Ammon's horn (tissue), 1 donor: ENCODE measurements at places on chromosomes 2 and 18.

- DNase-seq: no peak
These were observed 13.5 kb downstream of the ABCG8 start for GRCh38 chr2:43852196-43852730.

GRCh38 chr2:25041307-25041927 lies 459 bp upstream of the EFR3B start:
- DNase-seq: peak; percentile 64

DNA sequence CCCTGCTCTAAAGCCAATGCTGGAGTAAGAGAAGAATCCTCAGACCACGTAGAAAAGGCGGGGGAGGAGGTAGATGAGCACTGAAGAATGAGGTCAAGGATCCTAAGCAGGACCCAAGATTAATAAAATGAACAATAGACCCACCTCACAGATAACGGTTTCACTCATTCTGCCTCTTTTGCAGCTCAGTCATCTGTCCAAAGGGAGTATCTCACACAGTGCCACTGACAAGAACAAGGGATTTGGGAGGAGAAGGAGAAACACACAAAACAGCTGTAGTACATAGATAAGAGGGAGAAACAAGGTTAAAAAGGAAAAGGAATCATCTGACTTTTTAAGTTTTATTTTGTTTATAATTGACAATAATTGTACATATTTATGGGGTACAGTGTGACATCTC lies 30.9 kb upstream of the SULT1C4 start:
- DNase-seq: no peak

- no peak for DNase-seq
These were observed 28.2 kb downstream of the BCL2L11 start for GRCh38 chr2:111148925-111149324.

DNA sequence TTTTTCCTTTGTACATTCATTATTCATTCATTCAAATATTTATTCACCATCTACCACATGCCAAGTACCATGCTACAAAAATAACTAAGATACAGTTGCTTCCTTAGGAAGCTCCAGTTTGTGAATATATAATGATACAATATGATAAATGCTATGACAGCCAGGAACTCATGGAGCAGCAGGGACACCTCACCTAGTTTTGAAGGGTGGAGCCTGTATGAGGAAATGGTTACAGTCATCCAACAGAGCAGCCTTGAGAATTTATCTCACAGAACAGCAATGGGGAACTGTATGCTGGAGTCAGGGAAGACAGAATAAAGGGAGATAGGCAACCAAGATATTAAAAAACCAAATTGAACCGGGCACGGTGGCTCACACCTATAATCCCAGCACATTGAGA lies 124.0 kb downstream of the OSBPL1A start:
- no peak for DNase-seq

- no peak for DNase-seq
These were observed 211.6 kb upstream of the TNP1 start for GRCh38 chr2:217071416-217071815.

DNA sequence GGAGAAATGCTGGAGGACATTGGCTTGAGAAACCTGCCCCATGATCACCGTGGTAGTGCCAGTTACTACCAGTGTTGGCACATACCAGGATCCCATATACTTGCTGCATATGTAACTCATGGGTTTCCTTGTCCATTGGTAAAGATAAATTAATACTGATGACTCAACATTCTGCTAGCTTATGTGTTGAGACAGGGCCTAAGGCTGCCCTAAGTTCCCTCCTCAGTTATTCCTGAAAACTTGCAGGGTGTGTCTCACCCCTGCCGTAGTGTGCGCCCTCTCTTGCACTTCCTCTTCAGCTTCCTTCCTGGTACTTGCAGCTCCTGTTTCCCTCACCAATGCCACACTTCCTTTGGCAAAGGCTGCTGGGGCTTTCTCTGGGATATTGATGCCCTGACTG lies 4.3 kb upstream of the INO80C start:
- DNase-seq: no peak

GRCh38 chr2:179235463-179236108 lies 29.0 kb downstream of the SESTD1 start:
- no peak for DNase-seq

DNA sequence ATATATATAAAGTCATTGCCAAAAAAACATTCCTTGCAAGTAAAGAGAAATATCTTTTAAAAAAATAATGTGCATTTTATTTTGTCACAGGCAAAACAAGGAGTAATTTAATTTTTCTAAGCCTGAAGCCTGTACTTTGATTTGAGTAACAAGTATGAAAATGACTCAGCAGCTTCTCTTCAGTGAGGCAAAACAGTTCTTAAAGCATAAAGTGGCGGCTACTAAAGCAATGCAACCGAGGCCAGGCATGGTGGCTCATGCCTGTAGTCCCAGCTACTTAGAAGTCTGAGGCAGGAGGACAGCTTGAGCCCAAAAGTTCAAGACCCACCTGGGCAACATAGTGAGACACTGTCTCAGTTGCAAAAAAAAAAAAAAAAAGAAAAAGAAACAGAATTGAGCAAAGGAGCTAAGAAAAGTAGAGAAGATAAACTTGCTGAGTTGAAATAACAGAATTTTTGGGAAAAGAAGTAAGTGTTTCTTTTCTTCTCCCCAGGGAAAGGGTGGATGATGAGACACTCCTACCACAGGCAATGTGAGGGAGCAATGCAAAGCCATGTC lies 29.6 kb downstream of the DOK1 start:
- no peak for DNase-seq

- no peak for DNase-seq
These were observed 66.5 kb downstream of the CLHC1 start for GRCh38 chr2:55165626-55166025.
